ENCODE measurements at places on chromosomes 4 and X.

GRCh38 chr4:95165926-95166524 is 382.7 kb downstream of the UNC5C start:
- DNase-seq: peak; percentile 60

DNA sequence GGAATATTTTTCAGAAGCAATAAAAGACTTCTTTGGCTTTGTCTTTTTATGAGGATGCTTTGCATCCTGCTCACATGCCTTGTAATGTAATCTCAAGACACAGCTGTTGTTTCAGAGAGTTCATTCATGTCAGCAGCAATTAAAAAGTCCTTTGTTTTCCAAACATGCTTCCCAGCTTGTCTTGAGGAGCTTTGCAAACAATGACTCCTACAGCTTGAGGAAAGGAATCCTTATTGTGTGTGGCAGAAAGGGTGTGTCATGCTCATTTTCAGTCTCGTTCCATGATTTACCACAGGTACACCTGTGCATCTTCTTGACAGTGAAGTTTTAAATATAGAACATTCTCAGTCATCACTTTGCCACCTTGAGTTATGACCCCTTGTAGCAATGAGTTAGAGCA is 139.2 kb upstream of the AADAT start:
- DNase-seq: no peak

GRCh38 chrX:118627084-118627758 is 100.2 kb upstream of the IL13RA1 start:
- peak; percentile 36 for DNase-seq

DNA sequence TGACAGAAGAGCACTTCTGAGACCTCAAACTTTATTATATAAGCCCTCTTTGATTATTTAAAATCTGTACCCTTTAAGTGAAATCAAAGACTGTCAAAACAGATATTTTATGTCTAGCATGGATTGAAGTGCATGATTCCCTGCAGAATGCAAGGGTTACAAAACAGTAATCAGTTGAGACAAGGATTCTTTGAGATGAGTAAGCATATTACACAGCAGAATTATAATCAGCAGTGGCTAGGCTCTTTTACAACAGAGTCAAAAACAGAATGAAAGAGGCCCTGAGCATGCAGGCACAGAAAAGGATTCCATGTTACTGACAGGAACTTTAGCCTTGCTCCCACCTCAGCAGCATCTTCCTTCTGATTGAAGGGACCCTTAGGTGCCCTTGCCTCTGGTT is 487.9 kb upstream of the GALNT7 start:
- no peak for DNase-seq

DNA sequence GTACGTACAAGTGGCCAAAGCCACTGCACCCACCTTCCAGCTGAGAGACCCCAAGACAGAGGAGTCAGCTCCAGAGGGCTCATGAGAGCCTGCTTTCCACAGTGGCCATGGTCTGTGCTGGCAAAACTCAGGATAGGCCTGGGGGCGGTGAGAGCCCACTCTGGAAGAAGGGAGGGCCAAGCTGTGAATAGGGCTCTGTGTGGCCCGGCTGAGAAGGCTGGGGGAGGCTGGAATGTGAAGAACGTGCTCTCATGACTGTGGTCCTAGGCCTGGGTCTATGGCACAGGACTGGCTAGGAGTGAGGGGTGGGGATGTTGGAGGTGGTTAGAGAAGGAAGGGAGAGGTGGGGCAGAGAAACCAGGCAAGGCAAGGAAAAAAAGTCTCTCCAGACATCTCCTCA is 13.3 kb downstream of the STARD8 start:
- no peak for DNase-seq

GRCh38 chrX:32397562-32398216 is 813.7 kb downstream of the DMD start:
- DNase-seq: no peak

DNA sequence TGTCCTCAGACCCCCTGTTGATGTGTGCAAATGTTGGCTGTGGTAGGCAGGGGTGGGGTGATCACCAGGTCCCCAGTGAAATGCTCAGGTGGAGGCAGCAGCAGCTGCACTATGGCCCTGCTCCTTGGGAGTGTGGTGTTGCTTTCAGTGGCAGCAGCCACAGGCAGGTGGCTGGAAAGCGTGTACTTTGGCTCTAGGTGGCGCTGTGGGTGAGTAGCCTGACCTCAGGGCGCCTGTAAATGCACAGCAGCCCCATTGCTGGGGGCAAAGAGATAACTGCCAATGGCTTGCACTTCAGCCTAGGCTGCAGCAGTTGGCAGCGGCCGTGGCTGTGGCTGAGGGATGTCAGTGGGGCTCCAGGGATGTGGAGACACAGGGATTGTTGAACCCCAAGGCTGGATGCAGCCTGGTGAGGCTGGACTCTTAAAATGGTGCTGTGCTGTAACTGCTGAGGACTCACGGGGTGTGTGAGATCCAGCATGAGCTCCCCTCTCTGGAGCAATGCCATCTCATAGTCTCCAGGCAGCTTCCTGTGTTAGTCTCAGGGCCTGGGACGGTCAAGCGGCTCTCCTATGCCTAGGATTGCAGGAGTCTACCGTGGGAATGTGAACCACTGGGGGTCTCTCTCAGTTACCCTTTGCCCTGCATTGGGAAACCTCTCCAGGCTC is 421.7 kb upstream of the HTR2C start:
- no peak for DNase-seq

DNA sequence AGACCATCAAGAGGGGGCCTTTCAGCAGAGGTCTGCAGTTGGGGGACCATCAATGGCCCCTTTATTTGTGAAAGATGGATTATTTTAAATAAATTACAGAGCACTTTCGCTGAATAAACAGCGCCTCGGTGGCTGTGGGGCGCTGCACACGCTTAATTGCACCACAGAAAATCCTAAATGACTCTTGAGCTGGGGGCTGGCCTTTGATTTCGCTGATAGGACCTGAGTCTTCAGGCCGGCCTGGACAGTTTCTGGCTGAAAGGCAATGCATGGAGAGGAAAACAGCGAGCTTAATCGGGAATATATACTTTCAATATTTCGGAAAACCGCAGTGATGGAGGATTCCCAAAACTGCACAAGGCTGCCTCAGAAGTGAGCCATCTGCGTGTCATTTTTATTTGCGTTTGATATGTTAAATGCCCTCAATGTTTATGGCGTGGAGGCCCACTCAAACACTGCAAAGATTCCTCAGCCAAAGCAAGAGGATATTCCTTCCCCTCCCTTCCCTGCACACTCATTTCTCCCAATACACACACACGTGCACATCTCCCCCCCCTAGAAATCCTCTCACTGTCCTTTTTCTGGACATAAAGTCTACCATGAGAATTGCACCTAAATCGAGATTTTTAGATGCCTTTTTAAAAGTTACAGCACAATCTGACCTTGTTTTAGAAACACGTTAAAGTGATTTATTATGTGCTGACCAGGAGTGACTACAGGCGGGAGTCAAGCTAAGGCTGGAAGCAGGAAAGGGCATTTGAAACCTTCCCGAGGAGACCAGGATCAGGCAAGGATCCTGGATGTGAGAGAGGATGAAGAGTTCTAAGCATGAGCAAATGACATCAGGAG is 340.7 kb downstream of the RAB28 start:
- no peak for DNase-seq

GRCh38 chr4:83083925-83084475 is 30.5 kb downstream of the PLAC8 start:
- DNase-seq: no peak

GRCh38 chr4:133865612-133866327 is 335.8 kb downstream of the PABPC4L start:
- peak; percentile 97 for DNase-seq

GRCh38 chr4:176622251-176622948 is 170.3 kb downstream of the VEGFC start:
- no peak for DNase-seq

DNA sequence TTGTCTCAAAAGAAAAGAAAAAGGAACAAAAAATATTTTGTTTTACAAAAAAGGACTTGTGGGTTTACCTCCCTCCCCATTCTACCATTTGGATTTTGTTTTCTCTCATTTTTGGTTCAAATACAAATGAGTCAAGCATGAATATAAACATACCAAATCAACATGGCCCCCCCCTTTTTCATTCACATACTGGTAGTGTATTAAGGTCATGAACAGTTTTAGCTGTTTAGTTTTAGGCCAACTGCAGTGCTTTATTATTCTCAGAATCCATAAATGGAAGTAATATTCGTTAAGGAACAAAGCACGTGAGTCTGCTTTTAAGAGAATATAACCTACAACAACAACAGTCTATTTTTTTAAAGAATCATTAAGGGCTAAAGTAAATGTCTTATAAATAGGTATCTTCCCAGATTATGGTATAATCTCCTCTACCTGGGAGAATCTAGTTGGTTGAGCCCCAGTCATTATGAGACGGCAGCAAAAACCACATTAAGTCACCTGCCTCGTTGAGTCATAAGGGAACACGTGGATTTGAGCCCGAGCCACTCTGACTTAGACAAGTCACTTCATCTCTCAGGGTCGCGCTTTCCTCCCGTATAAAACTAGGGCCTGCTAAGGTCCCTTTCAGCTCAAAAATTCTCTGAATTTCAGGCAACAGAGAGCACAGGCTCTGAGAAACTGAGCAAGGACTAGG is 26.7 kb downstream of the BCLAF3 start:
- no peak for DNase-seq

DNA sequence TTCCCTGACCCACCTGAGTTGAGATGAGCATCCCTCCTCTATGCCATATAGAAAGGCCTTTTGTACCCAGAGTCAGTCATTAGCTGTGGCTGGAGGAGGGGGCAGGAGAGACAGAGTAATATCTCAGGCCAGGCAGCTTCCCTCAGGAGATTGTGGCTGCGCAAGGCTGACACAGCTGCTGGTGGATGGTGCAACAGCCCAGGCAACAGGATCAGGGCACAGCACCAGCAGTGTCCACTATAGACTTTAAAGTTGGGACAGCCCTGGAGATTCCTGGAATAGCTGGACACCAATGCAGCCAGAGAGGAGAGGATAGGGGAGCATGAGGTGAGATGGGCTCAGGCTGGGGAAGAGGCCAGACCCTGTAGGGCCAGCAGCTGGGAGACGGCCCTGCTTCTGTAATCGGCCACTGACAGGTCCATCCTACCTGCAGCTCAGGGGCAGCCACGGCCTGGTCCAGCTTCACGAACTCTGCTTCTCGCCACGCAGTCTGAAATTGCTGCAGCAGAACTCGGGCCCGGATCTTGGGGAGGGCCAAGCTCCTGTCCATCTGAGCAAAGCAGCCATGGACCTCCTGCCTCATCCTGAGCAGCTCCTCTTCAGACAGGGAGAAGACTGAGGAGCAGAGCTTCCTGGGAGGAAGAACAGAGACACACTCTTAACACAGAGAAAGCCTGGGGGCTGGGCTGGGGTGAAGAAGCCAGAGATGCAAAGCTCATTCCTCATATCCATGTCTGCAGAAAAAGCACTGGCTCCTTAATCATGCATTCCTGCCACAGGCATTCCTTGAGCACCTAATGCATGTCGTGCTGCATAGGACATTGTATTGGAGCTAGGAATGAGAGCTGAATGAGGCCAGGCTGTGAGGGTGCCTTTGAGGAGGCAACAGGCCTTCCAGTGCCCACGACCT is 90.1 kb downstream of the EVC2 start:
- no peak for DNase-seq

- DNase-seq: no peak
These were observed 710 bp downstream of the PRKG2 start for GRCh38 chr4:81214144-81214880.

DNA sequence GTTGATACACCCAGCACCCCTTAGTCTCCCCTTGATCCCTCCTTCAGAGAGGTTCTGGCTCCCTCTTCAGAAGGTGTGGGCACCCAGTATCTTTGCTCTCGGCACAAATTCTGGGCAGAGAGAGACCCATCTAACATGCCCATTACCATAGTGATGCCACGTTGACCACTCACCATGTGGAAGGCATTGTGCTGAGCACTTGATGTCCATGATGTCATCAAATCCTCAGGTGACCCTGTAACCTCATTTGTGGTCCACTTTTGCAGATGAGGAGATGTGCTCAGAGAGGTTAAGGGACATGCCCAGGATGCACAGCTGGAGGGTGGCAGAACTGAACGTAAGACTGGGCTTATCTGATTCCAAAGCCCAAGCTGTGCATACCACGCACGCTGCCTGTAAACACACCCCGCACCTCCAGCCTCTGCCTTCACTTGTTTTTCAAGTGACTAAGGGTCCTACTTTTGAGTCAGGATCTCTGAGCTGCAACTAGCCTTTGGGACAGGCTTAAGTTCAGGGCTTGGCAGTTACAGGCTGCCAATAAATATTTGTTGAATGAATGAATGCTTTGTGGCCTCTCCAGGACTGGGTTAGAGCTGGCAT is 55.2 kb downstream of the HTRA3 start:
- no peak for DNase-seq

Data from ELR (cell line).